ENCODE measurements at places on chromosomes 1 and 21.
A peak's percentile ranks its signal among the peaks of the same experiment; 100 is the strongest.

DNA sequence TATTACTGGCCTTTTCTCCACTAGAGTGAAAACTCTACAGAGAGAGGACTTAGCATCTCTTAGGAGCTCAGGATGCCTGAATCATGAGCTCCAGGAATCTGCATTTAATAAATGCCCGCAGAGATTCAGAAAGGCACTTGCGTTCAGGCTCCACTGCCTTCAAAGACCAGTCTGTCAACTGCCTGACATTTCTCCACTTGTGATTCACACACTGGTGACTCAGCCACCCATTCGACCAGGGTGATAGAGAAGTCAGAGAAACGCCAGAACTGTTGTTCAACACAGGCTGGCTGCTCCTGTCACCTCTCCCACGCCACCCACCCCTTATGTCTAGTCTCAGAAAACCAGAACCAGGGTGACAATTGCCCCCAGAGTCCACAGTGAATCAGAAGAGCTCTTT is 26.9 kb upstream of the LBR start:
- no peaks in the 10 kb centered on the region for H3K36me3 ChIP-seq
- H3K4me1 ChIP-seq: peaks cover 11% of the 10 kb centered on the region
- no peak for DNase-seq
- H3K4me3 ChIP-seq: no peak overlapping the region

DNA sequence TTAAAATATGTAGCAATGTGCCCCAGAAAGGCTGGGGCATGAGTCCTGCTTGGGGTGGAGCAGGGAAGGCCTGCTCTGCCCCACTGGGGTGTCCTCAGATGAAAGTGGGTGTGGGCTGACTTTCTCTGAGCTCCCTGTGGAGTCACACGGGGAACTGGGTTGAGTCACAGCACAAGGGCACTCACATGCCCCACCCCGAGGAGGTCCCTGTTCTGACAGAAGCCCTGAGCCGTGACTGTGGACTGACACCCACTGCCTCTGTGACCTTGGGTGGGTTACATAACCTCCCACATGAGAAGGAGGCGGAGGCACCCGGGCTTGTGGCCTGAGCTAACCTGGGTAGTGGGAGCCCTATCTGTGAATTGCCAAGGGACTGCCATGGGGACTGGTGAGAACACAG is 52.5 kb upstream of the TINAGL1 start:
- H3K27me3 ChIP-seq: peaks cover 19% of the 10 kb centered on the region
- H3K4me3 ChIP-seq: no peak overlapping the region
- H3K27ac ChIP-seq: no peak overlapping the region
- H3K4me1 ChIP-seq: no peaks in the 10 kb centered on the region
- peaks cover 5% of the 10 kb centered on the region for H3K36me3 ChIP-seq

DNA sequence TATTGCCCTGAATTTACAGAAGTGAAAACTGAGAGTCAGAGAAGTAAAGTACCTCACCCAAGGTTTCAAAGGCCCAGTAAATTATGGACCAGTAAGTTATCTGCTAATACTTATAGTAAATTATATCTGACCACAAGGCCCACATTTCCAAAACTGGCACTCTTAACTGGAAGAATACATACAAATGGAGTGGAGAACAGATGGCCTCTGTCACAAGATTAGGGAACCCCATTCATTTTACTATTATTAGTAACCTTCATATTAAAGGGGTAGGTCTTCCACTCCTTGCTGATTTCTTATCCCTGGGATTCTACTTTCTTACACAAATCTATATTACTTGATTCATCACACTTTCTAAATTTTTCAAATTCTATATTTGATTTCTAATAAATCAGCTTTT is 588.8 kb downstream of the NEGR1 start:
- no peak overlapping the region for H3K27ac ChIP-seq
- H3K36me3 ChIP-seq: no peaks in the 10 kb centered on the region

GRCh38 chr1:115211071-115211745 is 121.9 kb upstream of the TSPAN2 start:
- peaks cover 13% of the 10 kb centered on the region for H3K27me3 ChIP-seq
- no peaks in the 10 kb centered on the region for H3K4me1 ChIP-seq
- no peak overlapping the region for H3K4me3 ChIP-seq

DNA sequence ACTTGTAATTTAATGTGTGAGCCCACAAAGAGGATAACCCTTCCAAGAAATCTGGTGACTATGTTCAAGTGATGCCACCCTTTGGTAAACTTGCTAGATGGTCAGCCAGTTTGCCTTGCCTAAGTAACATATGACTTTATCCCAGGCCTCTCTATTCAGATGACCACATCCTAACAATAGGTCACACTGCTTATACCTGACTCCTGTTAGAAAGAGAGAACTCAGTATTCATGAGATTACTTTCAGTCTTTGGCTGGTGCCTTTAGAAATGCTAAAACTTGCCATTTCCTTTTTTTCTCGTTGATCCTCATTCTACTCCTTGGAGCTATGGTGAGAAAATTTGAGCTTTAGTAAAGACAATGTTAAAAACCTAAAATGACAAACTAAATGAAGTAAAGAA is 28.5 kb upstream of the SERBP1 start:
- no peaks in the 10 kb centered on the region for H3K27me3 ChIP-seq
- H3K27ac ChIP-seq: no peak overlapping the region
- H3K36me3 ChIP-seq: peaks cover 3% of the 10 kb centered on the region
- H3K4me3 ChIP-seq: no peak overlapping the region
- DNase-seq: no peak

DNA sequence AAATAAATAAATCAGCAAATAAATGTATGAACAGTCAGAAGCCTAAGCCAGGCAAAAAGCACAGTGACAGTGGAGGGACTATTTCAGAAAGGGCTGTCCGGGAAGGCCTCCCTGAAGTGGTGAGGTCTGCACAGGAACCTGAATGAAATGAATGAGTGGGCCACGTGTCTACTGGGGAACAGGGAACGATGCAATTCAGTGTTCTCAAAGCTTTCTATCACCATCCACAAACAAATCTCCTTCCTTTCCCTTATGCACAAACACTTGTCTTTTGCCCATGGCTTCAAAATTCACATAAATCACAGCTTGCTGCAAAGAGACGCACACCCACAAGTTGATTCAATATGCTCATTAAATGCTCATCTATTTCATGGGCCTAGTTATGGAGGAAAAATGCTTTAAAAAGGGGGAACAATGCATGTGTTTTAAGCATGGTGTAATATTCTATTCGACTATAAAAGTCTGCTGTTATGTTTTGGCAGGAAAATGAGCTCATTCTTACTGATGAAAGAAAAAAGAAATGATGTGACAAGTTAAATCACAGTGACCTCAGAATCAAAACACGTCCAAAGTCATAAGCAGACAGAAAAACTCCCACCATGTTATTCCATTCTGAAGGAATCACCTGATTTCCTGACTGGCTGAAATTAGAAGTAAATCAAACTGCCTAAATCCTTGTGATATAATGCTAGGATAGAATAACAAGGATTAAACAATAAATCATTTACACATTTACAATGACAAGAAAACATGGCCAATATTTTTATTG is 21.6 kb downstream of the URB1 start:
- H3K36me3 ChIP-seq: peaks cover 7% of the 10 kb centered on the region
- peaks cover 5% of the 10 kb centered on the region for H3K4me1 ChIP-seq
- H3K27ac ChIP-seq: peak overlapping the region; percentile 16

GRCh38 chr1:115113766-115114165 is 24.5 kb upstream of the TSPAN2 start:
- peak overlapping the region; percentile 57 for H3K27ac ChIP-seq
- DNase-seq: no peak
- H3K4me1 ChIP-seq: peaks cover 3% of the 10 kb centered on the region
- peaks cover 3% of the 10 kb centered on the region for H3K36me3 ChIP-seq
- peaks cover 5% of the 10 kb centered on the region for H3K27me3 ChIP-seq

- no peak for DNase-seq
- peaks cover 4% of the 10 kb centered on the region for H3K4me1 ChIP-seq
- peaks cover 15% of the 10 kb centered on the region for H3K27me3 ChIP-seq
- peaks cover 4% of the 10 kb centered on the region for H3K36me3 ChIP-seq
- H3K27ac ChIP-seq: no peak overlapping the region
Observed at GRCh38 chr1:21378705-21379494, 61.0 kb upstream of the NBPF3 start.

DNA sequence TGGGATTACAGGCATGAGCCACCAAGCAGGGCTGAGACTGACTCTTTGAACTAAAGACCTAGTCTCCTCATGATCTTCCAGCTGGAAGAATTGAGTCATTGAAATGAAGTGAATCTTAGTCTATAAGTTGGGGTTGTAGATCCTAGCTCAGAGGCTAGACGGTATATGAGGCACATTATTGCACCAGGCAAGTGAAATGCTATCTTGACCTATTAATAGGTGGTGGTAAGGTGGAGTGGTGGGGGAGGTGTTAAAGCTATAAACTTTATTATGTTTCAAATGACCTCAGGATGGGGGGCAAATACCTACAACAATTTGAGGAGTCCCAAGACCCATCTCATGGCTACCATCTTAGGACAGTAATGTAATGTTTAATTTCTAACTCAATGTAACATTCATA is 36.8 kb upstream of the SLC16A1 start:
- no peaks in the 10 kb centered on the region for H3K4me1 ChIP-seq
- no peaks in the 10 kb centered on the region for H3K27me3 ChIP-seq
- no peak overlapping the region for H3K4me3 ChIP-seq
- H3K27ac ChIP-seq: no peak overlapping the region
- no peak for DNase-seq
- peaks cover 3% of the 10 kb centered on the region for H3K36me3 ChIP-seq

- DNase-seq: no peak
- no peaks in the 10 kb centered on the region for H3K27me3 ChIP-seq
- H3K36me3 ChIP-seq: peaks cover 2% of the 10 kb centered on the region
- H3K27ac ChIP-seq: no peak overlapping the region
- peaks cover 10% of the 10 kb centered on the region for H3K4me1 ChIP-seq
Observed at GRCh38 chr1:113452921-113453770, 62.8 kb downstream of the MAGI3 start.

DNA sequence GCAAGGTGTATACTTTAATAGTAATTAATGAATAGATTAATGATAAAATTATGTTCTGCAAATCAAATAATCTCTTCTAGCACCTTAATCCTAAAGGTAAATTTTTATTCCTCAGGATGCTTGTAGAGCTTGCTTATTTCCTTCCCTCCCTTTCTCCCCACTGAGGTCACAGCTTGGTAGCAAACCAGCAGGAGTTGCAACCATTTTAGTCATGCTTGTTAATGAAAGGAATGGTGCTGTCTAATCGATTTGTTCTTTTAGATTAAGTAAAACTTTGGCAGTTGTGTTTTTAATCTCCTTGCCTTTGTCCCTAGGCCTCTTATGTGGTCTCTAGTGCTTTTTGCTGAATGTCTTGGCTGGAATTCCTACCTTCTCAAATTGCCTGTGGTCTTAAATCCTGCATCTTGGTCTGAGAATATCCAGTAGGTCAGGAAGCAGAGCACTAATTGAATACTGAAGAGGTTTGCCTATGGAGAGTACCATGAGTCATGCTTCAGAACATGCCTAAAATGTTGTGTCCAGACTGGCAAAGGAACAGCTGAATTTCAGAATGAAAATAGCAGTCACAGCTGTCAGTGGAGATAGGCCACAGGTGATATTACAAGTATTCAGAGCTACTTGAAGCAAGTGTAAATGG is 36.3 kb upstream of the RWDD3 start:
- peaks cover 10% of the 10 kb centered on the region for H3K27me3 ChIP-seq
- no peaks in the 10 kb centered on the region for H3K4me1 ChIP-seq
- H3K27ac ChIP-seq: no peak overlapping the region
- no peak for DNase-seq
- H3K4me3 ChIP-seq: no peak overlapping the region
- peaks cover 3% of the 10 kb centered on the region for H3K36me3 ChIP-seq

- DNase-seq: no peak
- H3K27me3 ChIP-seq: no peaks in the 10 kb centered on the region
- H3K4me1 ChIP-seq: no peaks in the 10 kb centered on the region
- no peak overlapping the region for H3K27ac ChIP-seq
- no peak overlapping the region for H3K4me3 ChIP-seq
- H3K36me3 ChIP-seq: no peaks in the 10 kb centered on the region
Observed at GRCh38 chr1:2610036-2610959, 22.5 kb downstream of the MMEL1 start.

- H3K36me3 ChIP-seq: no peaks in the 10 kb centered on the region
- H3K27me3 ChIP-seq: no peaks in the 10 kb centered on the region
- no peak overlapping the region for H3K4me3 ChIP-seq
- DNase-seq: no peak
- H3K27ac ChIP-seq: no peak overlapping the region
- H3K4me1 ChIP-seq: no peaks in the 10 kb centered on the region
Observed at GRCh38 chr1:218748071-218748470, 402.9 kb downstream of the TGFB2 start.

DNA sequence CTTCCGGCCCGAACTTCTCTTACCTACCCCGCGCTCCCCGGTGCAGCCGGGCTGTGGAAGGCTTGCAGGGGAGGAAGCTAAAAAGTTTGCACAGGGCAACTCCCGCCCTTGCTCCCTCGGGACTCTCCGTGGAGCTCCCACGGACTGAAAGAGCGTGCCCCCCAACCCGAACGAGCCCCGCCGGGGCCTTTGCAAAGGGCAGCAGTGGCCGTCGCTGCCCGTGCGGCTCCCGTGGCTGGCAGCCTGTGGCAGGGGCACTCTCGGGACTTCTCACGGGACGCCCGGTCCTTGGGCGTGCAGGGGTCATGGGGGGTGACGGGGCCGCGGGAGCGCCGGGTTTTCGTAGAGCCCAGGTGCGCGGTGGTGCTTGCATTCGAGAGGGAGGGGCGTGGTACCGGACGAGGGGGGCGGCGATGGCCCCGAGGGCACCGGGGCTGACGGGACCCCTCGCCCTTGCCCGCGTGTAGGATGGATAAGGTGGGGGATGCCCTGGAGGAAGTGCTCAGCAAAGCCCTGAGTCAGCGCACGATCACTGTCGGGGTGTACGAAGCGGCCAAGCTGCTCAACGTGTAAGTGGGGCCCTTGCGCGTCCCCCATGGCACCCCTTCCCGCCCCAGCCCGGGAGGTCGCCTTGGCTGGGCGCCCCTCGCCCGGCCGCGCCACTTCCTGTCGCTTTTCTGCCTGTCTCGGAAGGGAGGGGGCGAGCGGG is 711 bp downstream of the GADD45A start:
- H3K27me3 ChIP-seq: no peaks in the 10 kb centered on the region
- H3K27ac ChIP-seq: peak overlapping the region; percentile 87
- DNase-seq: peak; percentile 46
- H3K4me1 ChIP-seq: peaks cover 28% of the 10 kb centered on the region

DNA sequence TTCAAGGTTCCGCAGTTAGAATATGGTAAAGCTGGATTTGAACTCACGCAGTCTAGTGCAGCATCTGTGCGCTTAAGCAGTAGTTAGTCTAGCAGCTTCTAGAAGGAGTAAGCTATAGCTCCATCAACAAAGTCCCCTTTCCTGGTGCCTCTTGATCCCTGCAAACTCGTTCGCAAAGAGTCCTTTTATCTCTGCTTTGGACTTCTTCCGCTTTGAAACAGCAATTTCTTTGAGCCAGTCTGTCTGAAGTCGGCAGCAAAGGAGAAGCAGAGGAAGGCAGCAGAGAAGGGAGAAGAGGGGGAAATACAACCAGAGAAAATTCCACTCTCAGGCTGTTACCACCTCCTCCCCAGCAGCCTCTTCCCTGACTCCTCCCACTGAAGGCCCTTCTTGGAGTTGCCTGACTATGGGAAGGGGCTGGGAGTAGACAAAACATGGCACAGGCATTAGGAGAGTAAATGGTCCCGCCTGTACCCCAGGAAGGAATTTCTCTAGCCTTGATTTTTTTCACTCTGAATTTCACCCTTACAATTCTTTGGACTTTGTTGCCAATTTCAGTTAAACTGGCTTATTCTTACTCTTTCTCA is 25.9 kb downstream of the HSD3B2 start:
- H3K36me3 ChIP-seq: no peaks in the 10 kb centered on the region
- H3K27ac ChIP-seq: no peak overlapping the region
- peaks cover 10% of the 10 kb centered on the region for H3K27me3 ChIP-seq
- no peaks in the 10 kb centered on the region for H3K4me1 ChIP-seq

- H3K4me3 ChIP-seq: no peak overlapping the region
- no peak overlapping the region for H3K27ac ChIP-seq
- no peaks in the 10 kb centered on the region for H3K36me3 ChIP-seq
- no peak for DNase-seq
- no peaks in the 10 kb centered on the region for H3K4me1 ChIP-seq
Observed at GRCh38 chr1:231518485-231519034, 9.9 kb upstream of the TSNAX start.

Data from T-helper 17 cell (primary cell).